ENCODE measurements at places on chromosomes 5 and 9. TPM values are rescaled to one million over a fixed set of nuclear protein-coding genes. Genes with fewer than 3 reads are reported as not detected.

The GLRX gene
- total RNA-seq: 12.8 TPM

The INSYN2B gene
- total RNA-seq: not detected

DNA sequence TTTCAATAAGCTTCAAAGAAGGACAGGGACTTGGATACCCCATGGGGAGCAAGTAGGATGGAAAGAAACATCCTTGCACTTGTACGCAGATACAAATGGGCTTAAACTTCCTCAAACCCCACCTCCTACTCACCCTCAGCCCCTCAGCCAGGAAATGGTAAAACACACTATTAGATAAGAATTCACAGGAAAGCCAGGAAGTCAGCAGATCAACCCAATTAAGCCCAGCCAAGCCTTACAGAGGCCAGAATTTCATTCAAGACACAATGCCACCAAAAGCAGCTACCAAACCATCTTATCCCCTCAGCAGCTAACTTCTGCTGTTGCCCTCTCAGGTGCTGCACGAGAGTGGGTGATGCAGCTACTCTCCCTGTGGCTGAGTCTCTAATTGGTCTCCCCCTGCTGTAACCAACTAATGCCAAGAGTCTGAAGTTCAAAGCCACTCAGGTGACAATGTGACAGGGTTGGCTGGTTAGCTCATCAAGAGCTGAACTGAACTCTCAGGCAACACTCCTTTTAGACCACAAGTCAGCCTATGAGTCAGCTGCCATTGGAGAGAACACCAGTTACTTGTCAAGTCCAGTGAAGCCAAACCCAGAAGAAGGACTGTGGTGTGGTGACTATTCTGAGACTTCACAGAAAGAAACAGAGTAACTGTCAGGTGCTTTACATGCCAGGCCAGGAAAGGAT lies 201.9 kb downstream of the ZNF608 start:
- DNase-seq: no peak
- H3K4me1 ChIP-seq: no peaks in the 10 kb centered on the region
- no peak overlapping the region for H3K27ac ChIP-seq
- H3K36me3 ChIP-seq: no peaks in the 10 kb centered on the region
- no peaks in the 10 kb centered on the region for H3K27me3 ChIP-seq

The FLT4 gene
- 4.5 TPM for total RNA-seq

The KCNT1 gene
- total RNA-seq: not detected

GRCh38 chr5:98455665-98456064 lies 317.8 kb upstream of the RGMB start:
- no peak overlapping the region for H3K4me3 ChIP-seq
- H3K4me1 ChIP-seq: no peaks in the 10 kb centered on the region
- H3K36me3 ChIP-seq: no peaks in the 10 kb centered on the region
- no peak for DNase-seq

DNA sequence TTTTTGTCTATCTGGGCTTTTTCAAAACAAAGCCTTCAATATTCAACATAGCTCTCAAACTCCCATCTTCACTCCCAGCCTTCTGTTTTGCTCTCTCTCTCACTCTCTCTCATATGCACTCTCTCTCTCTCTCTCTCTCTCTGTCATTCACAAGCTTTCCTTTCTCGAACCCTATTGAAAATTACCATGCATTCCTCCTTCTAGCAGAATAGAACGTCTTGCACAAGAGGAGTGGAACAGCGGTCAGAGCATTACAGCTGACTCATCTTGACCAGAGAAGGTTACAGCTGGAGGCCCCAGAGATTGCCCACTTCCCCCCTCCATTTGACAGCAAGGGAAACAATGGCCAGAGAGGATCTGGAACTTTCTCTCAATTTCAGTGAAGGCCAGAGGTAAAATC lies 51.0 kb upstream of the LIFR start:
- H3K27me3 ChIP-seq: no peaks in the 10 kb centered on the region
- DNase-seq: no peak
- no peaks in the 10 kb centered on the region for H3K36me3 ChIP-seq
- peak overlapping the region; percentile 19 for H3K4me3 ChIP-seq
- peaks cover 38% of the 10 kb centered on the region for H3K4me1 ChIP-seq
- H3K27ac ChIP-seq: peak overlapping the region; percentile 74

GRCh38 chr5:1015507-1015906 lies 6.9 kb downstream of the NKD2 start:
- peaks cover 28% of the 10 kb centered on the region for H3K27me3 ChIP-seq

DNA sequence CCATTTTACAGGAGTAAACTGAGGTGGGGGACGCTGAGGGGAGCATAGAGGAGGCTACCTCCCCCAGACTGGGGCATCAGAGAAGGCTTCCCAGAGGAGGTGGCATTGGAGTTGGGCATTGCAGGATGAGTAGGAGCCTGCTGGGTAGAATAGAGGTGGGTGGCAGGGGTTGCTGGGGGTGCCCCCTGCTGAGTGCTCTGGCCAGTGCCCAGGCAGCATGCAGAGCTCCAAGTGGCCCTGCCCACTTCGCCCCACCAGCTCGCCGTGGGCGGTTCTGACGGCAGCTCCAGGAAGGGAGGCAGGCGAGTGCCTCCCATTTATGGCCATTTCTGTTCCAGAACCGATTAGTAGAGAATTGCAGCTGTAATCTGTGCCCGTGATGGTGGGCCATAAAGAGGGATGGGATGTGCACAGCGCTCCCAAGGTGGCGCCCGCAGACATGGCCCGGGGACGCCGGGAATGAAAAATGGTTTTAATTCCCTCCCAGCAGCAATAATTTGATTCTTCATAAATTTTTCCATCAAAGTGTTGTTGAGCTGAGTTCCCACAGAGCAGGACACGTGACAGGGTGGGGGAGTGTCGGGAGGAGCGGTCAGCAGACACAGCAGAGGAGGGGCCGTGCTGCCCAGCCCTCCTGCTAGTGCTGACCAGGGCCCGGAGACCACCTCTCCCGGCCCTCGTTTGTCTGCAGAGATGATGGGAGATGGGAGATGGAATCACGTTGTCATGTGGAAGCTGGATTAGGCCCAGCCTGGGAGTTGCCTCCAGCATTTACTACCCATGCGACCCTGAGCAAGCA lies 75.5 kb downstream of the LMX1B start:
- H3K4me3 ChIP-seq: no peak overlapping the region
- no peaks in the 10 kb centered on the region for H3K4me1 ChIP-seq
- no peaks in the 10 kb centered on the region for H3K27me3 ChIP-seq
- no peak overlapping the region for H3K27ac ChIP-seq
- no peak for DNase-seq
- no peaks in the 10 kb centered on the region for H3K36me3 ChIP-seq

The HSD17B3 gene
- total RNA-seq: not detected

DNA sequence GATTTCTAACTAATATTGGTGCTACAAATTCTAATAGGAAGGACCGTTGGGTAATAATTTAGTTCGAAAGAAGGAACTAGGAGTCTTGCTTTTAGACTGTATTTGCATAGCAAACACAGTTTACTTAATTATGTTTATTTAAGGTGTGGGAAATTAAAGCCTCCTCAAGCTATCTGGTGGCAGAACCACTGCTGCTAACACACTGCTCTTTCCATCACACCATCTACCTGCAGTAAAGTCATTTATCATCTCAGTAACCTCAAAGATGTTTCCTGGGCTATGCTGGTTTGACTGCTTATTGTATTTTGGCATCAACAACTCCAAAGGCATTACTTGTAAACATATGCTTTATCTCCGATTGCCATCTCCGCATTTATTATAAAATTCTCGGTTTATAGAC lies 114.3 kb downstream of the DEPDC1B start:
- peak; percentile 8 for DNase-seq
- no peaks in the 10 kb centered on the region for H3K36me3 ChIP-seq
- no peak overlapping the region for H3K27ac ChIP-seq
- H3K27me3 ChIP-seq: no peaks in the 10 kb centered on the region

DNA sequence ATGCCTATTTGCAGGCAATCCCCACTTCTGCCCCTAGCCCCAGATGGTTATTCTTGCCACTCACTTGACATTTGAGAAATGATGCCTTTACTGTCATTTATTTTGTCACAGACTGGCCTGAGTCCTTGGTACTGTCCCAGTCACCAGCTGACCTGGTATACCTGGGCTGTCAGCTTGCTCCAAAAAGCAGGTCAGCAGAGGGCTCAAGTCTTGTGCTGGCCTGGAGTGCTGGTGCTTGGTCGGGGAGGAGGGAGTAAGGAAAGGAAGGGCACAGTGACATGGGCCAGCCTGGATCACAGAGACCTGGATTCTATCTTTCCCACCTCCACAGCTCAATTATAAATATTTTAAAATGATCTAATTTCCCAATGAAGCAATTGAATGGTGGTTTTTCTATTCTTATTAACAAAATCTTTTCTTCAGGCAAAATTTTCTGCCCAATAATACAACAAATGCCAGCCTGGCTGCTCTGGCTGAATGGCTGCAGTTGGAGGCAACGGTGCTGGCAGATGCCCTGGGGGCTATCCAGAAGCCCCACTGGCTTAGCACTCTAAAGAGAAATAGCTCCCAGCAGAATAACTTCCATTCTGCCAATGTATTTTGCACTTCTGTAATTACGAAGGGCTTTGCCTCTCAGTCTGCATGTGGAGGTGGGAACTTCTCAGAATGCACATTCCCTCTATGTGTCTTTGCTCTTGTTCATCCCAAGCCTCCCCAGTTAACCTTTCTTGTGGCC lies 160.6 kb downstream of the GADD45G start:
- DNase-seq: no peak
- no peak overlapping the region for H3K4me3 ChIP-seq
- H3K4me1 ChIP-seq: no peaks in the 10 kb centered on the region
- no peaks in the 10 kb centered on the region for H3K27me3 ChIP-seq
- H3K27ac ChIP-seq: no peak overlapping the region

- no peaks in the 10 kb centered on the region for H3K36me3 ChIP-seq
- H3K4me3 ChIP-seq: no peak overlapping the region
- no peaks in the 10 kb centered on the region for H3K27me3 ChIP-seq
- H3K27ac ChIP-seq: no peak overlapping the region
- no peak for DNase-seq
These were observed 73.3 kb downstream of the DPYSL3 start for GRCh38 chr5:147436596-147436995.

Measured in stomach (tissue), 19 donors.